Purkinje cell (primary cell): ENCODE measurements at places on chromosomes 13 and 19. TPM values are rescaled to one million over a fixed set of nuclear protein-coding genes. Genes with fewer than 3 reads are reported as not detected.

Gene PROZ
- polyA plus RNA-seq, result not detected in 2 replicates

Gene IFNL3
- polyA plus RNA-seq, result 0.81 TPM in 1 of 2 replicates, not detected in the other

Gene CEACAM4
- not detected in 2 replicates for polyA plus RNA-seq

Gene DKKL1
- polyA plus RNA-seq, result not detected in 2 replicates

Gene RFPL4AL1
- not detected in 2 replicates for polyA plus RNA-seq
